Stimulated activated CD4-positive, alpha-beta T cell treated with anti-CD3 and anti-CD28 coated beads, Interleukin-1b, Interleukin-23, amount 100 ng/mL, for 48 hours (primary cell): ENCODE measurements at places on chromosomes 11 and 22.

- DNase-seq, result no peak
Measured at GRCh38 chr22:45007391-45008185, 2.2 kb downstream of the PHF21B start.

DNA sequence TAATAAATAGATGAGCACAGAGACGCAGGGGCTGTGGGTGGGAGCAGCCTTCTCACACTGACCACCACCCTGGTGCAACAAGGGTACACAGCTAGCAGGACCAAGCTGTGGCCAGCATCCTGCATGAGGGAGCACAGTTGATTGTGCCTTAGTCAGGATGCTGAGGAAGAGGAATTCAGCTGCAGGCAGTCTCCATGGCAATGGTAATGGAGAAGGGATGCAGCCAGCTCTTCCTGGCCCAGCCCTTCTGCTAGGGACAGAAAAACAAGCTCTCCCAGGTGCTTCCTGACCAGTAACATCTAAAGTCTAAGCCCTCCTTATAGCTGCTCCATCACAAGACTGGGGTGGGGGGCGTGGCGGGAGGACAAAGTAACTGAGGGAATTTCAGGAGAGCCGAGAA, 363.5 kb downstream of the BUD13 start:
- DNase-seq, result no peak

GRCh38 chr22:31089160-31090100, 8.3 kb downstream of the SMTN start:
- peak; percentile 24 for DNase-seq

GRCh38 chr11:133726542-133726941, 118.8 kb downstream of the SPATA19 start:
- no peak for DNase-seq

GRCh38 chr11:121246021-121246768, 46.4 kb upstream of the SC5D start:
- no peak for DNase-seq

DNA sequence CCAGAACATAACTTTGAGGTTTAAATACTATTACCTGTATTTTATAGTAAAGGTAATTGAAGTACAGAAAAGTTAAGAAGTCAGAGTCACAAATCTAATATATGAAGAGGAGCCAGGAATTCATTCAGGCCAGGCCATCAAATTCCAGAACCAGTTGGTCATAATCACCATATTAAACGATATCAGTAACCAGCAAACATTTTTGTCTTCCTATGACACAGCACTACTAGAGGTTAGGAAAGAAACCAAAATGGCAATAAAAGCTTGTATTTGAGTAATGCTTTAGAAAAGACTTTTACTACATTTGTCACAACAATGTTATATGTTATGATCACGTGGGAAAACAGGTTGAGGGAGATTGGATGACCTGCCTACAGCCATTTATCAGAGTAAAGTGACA, 62.2 kb downstream of the DKK3 start:
- no peak for DNase-seq

- DNase-seq, result no peak
Measured at GRCh38 chr22:44287121-44287693, 25.5 kb downstream of the SHISAL1 start.

DNA sequence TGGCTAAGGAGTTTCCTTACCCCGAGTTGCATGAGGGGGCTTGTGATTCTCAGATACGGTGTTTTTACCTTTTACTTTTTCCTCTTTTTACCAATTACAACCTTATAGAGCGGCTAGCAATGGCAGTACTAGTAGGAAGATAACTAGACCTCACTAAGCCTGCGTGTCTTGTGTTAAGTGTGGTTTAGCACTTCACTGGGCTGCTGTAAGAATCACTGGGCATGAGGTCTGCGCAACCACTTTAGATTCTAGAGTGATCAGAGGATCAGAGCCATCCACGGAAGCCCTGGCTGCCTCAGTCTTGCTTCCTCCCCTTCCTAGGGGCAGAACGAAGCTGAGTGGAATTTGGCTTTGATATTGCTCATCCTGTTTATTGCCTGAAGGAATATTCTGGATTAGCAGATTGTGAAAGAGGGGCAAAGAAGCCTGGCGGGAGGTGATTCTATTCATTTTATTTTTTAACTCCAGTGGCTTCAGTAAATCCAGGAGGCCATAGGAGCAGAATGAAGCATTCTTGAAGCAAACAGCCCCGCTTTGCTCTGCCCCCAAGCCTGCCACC, 88.5 kb downstream of the GRAMD1B start:
- no peak for DNase-seq

DNA sequence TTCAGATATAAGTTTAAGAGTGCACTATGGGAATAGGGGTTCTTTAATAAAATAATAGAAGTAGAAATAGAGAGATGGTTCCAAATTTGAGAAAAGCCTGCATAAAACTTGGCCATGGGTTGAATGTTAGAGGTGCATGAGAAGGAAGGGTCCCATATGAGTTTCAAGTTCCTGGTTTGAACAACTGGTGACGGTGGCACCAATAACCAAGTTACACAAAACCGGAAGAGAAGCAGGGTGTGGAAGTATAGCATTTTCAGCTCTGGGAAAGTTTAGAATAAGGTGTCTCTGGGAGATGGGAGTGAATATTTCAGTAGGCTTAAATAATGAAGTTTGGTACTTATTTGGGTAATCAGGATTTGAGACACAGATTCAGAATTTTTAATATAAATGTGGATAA, 2.4 kb downstream of the CASP1 start:
- no peak for DNase-seq

- no peak for DNase-seq
Measured at GRCh38 chr11:103699216-103699615, 337.2 kb upstream of the DDI1 start.

- peak; percentile 35 for DNase-seq
Measured at GRCh38 chr11:57277845-57278720, 41.0 kb upstream of the APLNR start.

DNA sequence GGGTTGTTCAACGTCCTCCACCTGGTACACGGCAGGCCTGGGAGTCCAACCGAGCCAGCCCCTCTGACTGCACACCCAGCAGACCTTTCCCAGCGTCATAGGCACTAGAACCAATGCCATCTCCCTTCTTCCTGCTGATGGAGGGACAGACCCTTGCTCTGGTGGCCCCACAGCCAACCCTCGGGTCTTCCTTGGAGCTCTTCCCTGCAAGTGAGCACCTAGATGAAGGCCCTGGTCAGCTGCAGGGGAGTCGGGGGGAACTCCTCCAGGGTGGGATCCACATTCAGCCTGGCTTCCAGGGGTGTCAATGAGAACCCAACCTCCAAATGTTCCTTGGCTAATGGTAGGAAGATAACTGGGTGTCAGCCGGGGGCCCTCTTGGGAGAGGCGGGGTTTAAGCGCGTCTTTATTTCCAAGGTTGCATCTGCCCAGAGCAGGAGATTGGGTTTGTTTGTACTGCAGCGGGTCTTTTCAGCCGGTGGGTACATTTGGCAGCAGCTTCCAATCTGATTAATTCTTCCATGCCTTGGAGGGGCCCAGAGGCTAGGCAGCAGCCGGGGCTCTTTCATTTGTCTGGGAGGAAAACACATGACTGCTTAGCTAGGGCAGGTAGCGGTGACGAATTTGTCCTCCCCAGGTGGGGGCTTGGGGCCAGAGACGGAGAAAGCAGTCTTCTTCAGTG, 56.0 kb upstream of the SHISAL1 start:
- no peak for DNase-seq

GRCh38 chr22:41334951-41335635, 33.8 kb downstream of the ZC3H7B start:
- no peak for DNase-seq

DNA sequence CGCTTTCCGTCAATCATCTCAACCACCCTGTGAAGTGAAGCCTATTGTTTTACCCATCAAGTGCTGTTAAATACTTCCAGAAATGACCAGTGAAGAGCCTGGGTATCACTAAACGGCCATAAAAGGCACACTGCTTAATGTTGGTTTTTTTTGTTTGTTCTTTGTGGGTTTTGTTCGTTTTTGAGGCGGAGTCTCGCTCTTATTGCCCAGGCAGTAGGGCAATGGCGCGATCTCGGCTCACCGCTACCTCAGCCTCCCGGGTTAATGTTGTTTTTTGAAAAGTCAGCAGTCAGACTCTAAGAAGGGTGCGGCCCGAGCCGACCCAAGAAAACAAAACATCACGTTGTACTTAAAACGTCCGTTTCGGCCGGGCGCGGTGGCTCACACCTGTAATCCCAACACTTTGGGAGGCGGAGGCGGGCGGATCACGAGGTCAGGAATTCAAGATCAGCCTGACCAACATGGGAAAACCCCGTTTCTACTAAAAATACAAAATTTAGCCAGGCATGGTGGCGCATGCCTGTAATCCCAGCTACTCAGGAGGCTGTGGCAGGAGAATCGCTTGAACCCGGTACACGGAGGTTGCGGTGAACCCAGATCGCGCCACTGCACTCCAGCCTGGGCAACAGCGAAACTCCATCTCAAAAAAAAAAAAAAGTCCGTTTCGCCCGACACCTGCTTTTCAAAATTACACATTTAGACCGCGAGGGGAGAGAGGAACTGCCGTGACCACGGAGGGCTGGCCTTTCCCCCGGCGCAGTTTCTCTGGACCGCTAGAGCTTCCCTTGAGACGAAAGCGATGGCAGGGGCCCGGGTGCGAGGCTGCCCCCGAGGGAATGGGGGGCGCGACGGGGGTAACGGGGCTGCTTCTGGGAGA, 714 bp downstream of the CD59 start:
- peak; percentile 29 for DNase-seq

DNA sequence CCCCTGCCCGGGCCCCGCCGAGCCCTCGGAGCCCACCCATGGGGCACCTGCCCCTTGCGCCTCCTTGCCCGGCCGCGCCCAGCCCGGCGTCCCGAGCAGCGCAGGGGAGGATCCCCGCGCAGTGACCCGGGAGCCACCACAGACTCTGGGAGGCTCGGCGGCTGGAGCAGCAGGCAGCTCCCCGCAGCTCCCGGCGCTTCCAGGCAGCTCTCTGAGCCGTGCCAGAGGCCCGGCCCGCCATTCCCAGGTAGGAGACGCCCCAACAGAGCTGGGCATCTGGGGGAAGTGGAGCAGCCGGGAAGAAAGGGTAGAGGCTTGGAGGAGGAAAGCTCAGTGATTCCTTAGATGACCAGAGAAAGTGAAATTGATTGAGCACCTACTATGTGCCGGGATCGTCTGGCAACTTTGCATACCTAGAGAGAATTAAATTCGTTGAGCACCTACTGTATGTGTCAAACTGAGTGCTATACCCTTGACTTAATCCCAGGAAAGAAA, 670 bp downstream of the RASD2 start:
- DNase-seq, result no peak

GRCh38 chr11:130144861-130145281, 14.7 kb upstream of the ST14 start:
- DNase-seq, result no peak

- no peak for DNase-seq
Measured at GRCh38 chr11:73281201-73281741, 9.1 kb downstream of the P2RY6 start.

- DNase-seq, result no peak
Measured at GRCh38 chr11:114001416-114001815, 26.5 kb downstream of the HTR3A start.

DNA sequence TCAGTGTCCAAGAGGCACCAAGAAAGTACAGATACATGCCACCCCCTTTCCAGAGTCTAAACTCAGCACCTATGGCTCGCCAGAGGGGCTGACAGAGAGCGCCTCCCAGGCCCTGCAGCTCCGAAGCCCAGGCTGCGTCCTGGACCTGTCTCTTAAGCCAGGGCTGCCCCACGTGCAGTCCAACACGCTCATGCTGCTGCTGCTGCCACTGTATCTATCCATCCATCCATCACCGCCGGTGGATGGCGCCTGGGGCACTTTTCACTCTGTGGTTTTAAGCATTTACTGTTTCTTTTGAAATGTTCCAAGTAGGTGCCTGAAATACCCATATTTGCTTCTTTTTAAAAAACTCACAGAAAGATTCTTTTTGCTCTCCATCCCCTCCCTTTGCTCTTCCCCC, 41.8 kb downstream of the MACROD1 start:
- no peak for DNase-seq

DNA sequence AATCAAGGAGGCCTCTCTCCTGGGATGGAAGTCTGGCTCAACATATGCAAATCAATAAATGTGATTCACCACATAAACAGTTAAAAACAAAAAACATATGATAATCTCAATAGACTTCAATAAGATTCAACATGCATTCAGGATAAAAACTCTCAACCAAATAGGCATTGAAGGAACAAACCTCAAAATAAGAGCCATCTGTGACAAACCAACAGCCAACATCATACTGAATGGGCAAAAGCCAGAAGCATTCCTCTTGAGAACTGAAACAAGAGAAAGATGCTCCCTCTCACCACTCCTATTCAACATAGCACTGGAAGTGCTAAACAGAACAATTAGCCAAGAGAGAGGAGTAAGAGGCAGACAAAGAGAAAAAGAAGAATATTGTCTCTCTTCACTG, 54.0 kb upstream of the SEZ6L start:
- DNase-seq, result no peak

- no peak for DNase-seq
Measured at GRCh38 chr11:105468154-105468553, 141.7 kb upstream of the GRIA4 start.

- DNase-seq, result no peak
Measured at GRCh38 chr11:130442737-130443136, 5.7 kb upstream of the ADAMTS15 start.

DNA sequence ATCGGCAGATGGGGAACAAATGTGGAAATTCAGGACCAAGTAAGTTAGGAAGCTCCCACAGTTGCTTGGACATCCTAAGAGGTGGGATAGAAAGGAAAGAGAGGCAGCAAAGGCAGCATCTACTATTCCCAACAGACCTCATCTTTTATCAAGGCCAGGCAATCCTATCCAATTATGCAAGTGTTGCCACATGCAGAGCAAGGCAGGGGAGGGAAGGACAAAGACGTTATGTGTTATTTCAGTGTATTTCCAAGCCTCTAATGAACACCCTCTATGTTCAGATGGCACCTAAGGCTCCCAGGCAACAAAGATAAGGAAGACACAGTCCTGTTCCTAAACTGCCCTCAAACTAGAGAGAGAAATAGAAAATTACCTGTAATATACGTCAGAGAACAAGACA, 9.2 kb downstream of the TIGD3 start:
- no peak for DNase-seq

GRCh38 chr11:57645689-57646085, 4.0 kb downstream of the YPEL4 start:
- no peak for DNase-seq

- DNase-seq, result no peak
Measured at GRCh38 chr11:86151174-86152005, 82.5 kb upstream of the PICALM start.

- no peak for DNase-seq
Measured at GRCh38 chr11:46234311-46234710, 43.2 kb upstream of the CREB3L1 start.
